CD4-positive, alpha-beta T cell treated with Interferon alpha-2 for 1 hour (primary cell): ENCODE measurements at places on chromosomes 13 and 19.
A peak's percentile ranks its signal among the peaks of the same experiment; 100 is the strongest.

DNA sequence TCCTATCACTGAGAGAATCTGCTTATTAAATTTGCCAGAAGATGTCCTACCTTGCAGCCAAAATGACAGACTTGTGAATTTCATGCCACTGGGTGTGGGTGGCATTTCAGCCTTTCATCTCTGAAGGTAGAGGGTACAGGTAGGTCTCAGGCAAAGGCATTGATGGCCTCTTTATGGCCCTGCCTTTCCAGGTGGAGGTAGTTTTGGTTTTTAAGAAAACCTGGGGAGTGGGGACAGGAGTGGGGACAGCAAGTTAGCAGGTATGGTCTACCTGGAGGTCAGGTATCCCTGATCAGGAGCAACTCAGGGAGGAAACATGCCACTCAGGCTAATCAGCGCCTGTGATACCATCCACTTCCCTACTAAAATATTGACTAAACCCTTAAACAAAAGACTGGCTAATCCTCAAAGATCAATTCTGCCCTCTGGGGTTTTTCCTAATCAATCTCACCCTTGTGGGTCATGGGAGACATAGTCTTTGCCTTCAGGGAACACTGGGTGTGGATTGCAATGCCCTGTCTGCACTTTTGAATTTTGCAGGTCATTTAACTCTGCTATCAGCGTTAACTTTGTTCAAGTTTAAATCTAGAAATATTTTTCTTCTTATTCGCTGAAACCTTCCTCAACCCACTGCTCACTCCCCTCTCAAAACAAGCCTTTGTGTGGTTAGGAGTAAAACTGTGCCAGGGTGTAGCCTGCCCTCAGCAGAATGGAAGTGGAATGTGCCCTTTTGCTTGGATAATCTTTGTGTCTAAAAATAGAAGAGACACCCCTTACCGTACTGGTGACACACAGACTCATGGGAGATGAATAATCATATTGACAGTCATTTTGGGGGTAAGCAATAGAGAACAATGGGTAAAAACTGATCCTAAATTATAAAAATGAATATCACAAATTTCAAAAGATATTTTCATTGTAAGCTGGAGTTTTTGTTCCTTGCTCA is 233.7 kb downstream of the COG6 start:
- DNase-seq: no peak

GRCh38 chr13:73275163-73275562 is 216.4 kb downstream of the KLF5 start:
- DNase-seq: peak; percentile 7

GRCh38 chr13:105343134-105343806 is 1192.2 kb downstream of the EFNB2 start:
- DNase-seq: no peak

DNA sequence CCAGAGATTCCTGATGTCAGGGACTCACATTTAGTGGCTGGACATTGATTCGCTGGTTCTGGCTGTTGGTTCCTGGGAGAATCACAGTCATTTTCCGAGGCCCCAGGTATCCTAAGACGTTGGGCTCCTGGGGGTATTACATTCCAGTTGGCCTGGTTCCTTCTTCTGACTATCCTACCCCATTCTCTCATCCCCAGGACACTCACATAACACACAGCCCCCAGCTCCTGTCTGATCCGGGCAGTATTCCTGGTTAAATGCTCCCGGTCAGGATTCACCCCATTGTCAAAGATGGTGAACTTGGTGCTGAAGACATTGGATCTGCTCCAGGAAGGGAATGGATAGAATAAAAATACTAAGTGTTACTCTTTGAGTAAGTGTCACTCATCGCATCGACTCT is 11.5 kb downstream of the PPP1R15A start:
- DNase-seq: no peak

- DNase-seq: no peak
Measured at GRCh38 chr13:102090532-102090931, 311.3 kb downstream of the FGF14 start.
